ENCODE measurements at places on chromosomes 3 and 15.

- no peak for DNase-seq
These were observed 63.7 kb downstream of the PRICKLE2 start for GRCh38 chr3:64161481-64161952.

DNA sequence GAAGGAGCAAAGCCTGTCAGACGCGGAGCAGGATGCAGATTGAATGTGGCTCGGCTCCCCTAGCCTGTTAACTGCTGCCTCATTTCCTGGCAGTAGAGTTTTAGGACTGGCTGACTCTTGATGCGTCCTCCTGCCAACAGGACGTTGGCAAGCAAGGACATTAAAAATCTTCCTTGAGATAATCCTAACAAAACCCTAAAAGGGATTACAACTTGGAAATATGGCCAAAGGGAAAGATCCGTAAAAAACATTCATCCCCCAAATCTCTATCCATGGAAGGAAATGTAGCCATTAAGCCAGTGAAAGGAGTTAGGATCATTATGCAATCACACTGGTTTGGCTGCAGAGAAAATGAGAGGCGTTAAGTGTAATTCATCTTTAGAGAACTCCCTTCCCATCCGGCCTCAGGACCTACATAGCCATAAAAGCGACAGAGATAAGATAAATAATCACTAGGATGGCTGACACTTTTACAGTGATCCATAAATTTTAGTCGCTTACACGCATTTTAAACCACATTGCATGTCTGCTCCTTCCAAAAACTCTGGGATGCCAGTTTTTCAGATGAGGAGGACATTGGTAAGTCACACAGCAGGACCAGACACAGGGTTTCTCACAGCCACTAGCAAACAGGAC, 44.5 kb upstream of the C3orf80 start:
- no peak for DNase-seq

DNA sequence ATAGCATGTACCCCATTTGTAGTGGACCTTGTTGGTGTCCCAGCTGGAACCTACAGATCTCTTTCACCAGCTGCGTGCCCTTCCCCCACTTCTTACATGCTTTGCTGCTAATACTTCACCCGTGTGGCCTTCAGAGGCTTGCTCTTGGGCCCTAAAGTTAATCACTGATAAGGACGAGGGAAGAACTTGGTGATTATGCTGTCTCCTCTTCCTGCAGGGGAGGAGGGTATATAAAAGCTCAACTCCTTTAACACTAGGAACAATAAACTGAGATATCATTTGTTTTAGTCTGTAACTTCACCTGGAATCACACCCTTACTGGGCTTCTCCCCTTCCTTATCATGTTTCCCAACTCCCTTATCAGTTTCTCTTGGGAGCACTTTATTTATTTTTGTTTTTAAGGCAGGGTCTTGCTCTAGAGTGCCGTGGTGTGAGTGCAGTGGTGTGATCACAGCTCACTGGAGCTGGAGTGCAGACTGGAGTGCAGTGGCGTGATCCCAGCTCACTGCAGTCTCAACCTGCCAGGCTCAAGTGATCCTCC, 43.2 kb upstream of the PIK3R4 start:
- DNase-seq: no peak

- DNase-seq: no peak
These were observed 22.3 kb upstream of the CFAP161 start for GRCh38 chr15:81111510-81112470.

DNA sequence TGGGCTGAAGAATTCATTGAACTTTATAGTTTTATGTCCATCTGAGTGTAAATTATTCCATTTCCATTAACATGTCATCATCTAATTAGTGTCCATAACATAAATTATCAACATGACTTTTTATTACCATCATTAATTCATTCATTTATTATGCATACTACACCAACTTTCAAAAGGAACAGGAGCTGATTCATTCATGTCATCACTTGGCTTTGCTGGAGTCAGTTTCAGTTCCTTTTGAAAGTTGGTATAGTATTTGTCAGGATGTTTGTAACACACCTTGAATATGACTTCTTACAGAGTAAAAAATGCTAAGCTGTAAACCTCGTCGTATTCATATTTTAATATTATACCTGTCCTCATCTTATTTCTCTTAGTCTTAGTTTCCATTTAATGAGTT, 298.0 kb upstream of the RBMS3 start:
- no peak for DNase-seq

- peak; percentile 41 for DNase-seq
These were observed at the start of gene CD276 for GRCh38 chr15:73683777-73684580. Gene CD276 (plus strand): TSS chr15:73684383. CDS start chr15:73699640, 15,257 bp downstream.

GRCh38 chr3:113890256-113890900, 51.8 kb downstream of the GRAMD1C start:
- DNase-seq: no peak

DNA sequence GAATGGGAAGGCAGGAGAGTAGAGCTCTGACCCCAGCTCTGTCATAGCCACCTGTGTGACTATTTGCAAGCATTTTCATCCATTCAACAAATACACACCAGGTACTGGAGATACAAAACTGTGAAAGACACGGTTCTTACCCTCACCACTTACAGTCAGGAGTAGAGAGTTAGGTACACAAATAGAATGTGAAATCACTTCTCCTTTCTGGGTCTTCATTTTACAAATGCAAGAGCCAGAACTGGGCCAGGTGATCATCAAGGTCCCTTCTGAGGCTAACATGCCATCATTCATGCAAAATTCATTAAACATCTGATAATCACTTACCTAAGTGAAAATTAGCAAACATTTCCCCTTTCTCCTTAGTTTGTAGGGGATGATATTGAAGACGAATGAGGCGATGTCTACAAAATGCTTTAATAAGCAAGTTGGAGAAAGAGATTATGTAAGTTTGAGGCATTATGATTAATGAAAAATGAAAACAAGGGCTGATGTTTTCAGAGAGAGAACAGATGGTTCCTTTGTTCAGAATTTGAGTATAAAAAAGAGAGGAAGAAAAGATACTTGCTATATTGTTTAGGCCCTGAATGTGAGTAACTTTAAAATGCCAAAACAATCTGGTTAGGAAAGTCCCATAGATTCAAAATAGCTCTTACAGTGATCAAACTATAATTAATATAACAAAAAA, 88.6 kb downstream of the LPP start:
- no peak for DNase-seq

Data from thoracic aorta (tissue), 2 donors.